Glutamatergic neuron (in vitro differentiated cells): ENCODE measurements at places on chromosomes 1 and 21. TPM values are rescaled to one million over a fixed set of nuclear protein-coding genes. Genes with fewer than 3 reads are reported as not detected.

- no peak for DNase-seq
Measured at GRCh38 chr1:50976111-50976889, 6.3 kb downstream of the CDKN2C start.

- DNase-seq, result no peak
Measured at GRCh38 chr1:167486090-167486824, 32.1 kb downstream of the CD247 start.

- DNase-seq, result no peak
Measured at GRCh38 chr1:36988741-36989193, 45.5 kb downstream of the GRIK3 start.

DNA sequence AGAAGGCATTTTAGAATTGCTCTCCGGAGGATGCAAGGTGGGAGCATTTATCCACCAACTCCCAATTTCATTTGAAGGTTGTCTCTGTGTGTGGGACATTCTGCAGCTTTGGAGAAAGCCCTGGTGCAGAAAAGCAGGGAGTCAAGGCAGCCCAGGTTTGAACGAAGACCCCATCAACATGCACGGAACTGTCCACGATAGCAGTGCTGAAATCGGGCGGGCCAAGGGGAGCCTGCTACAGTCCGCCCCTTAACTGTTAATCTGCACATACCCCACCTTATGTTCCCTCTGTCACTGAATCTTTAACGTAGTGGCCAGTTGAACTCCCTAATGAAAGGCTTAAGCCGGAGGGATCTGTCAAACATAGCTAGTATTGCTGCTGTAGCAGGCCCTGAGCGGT, 68.8 kb upstream of the C1orf174 start:
- DNase-seq, result no peak

- DNase-seq, result no peak
Measured at GRCh38 chr1:192861860-192862259, 53.0 kb downstream of the RGS2 start.

GRCh38 chr1:21831454-21831970, 19.4 kb downstream of the LDLRAD2 start:
- DNase-seq, result no peak

Gene ASCL5
- not detected for total RNA-seq

DNA sequence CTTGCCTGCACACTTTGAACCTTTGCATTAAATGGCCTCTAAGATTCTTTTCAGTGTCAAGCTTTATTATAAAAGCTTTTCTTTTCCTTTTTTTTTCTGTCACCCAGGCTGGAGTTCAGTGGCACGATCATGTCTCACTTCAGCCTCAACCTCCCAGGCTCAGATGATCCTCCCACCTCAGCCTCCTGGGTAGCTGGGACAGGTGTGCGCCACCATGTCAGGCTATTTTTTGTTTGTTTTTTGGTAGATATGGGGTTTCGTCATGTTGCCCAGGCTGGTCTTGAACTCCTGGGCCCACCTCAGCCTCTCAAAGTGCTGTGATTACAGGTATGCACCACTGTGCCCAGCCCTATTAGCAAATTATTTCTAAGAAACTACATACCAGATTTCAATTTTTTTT, 52.9 kb downstream of the GADD45A start:
- no peak for DNase-seq

DNA sequence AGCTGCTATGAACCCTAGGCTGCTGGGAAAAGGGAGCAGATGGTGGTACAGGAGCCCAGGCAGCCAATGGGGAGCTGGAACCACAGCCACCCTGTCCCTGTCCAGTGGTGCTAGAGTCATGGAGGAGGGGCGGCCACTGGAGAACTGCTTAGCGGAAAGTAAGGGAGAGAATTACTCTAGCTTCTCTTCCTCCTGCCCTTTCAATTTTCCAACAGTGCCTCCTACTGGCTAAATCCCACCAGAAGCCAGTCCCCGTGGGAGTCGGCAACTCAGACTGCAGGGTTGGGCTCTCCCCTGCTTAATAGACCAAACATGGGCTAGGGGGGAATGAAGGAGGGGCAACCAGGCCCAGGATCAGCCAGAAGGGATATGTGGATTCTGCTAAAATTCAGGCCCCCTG, 154.5 kb downstream of the ACTL8 start:
- DNase-seq, result peak; percentile 50

- no peak for DNase-seq
Measured at GRCh38 chr1:28751315-28752060, 14.7 kb downstream of the YTHDF2 start.

Gene CSMD2
- 0.27 TPM for total RNA-seq

Gene OR2G3
- not detected for total RNA-seq

DNA sequence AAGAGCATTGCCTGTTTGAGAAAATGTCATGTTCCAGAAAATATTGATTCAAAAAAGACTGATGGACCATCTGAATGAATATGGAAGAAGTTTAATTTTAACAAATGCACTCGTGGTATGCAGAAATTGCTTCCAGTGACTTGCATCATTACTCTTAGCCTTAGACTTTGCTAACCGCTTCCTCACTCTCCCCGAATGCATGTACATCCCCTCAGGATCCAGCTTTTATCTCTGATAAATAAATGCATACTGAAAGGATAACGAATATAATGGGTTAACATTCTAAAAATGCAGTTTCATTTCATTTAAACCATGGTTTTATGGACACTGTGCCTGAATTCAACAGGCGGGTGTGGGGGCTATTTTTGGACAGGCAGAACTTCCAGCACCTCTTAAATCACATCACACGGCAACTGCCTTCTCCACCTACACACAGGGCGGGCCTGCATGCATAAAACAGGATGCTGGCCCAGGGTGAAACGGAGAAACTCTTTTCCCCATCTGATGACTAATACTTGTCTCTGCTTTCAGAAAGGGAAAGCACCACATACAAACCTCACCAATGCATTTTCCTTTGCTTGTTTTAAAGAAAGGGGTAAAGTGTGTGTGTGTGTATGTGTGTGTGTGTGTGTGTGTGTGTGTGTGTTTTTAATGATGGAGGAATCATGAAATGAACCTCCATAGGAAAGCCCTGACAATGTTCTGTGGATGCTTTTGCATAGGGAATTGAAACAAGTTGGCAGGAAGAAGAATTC, 48.7 kb downstream of the SPAG17 start:
- no peak for DNase-seq

Gene TFF3
- not detected for total RNA-seq

DNA sequence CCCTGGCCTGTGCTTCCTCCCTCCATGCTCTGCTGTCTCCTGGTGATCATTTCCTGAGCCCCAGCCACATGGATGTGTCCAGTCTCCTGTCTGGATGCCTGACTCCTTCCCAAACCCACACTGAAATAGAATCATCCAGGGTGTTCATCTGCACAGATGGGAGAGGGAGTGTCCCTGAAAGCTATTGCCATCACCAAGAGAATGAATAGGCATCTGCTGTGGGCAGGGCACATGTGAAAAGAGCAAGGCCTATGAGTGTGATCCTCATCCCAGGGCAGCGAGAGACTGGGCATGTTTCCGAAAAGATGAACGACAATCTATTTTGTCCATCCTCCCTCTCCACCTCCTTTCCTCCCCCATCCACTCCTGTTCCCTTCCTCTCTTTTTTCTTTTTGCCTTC, 5.0 kb downstream of the IGSF21 start:
- no peak for DNase-seq

Gene IFNLR1
- 0.47 TPM for total RNA-seq

DNA sequence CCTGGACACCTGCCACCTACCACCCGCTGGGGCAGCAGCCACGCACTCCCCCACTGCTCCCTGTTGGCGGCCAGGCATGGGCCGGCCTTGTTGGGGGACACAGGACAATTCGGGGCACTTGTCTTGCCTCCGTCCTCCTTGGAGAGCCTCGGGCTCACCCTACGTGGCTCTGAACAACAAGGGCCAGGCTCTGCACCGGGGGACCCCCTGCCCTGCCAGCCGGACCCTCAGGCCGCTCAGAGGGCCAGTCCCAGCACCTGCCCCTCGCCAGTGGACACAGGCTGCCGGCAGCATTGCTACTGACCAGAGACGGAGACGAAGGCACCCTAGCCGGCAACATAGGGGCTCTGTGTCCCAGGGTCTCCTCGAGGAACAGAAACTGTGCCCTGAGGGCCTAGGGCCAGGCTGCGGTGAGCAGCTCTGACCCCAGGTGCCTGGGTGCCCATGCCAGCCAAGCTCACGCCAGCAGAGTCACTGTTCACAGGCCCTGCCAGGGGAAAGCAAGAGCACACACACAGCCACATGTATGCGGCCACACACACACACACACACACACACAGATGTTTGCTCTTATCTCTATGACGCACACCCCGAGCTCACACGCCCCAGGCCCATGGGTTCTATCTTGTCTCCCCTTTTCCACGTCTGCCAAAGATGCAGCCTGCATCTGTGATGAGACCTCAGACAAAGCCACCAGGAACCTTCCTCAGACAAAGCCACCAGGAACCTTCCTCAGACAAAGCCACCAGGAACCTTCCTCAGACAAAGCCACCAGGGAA, 45.9 kb downstream of the MORN1 start:
- DNase-seq, result peak; percentile 9

Gene FCRL6
- total RNA-seq, result not detected
